ENCODE measurements at places on chromosomes 2 and 18.

DNA sequence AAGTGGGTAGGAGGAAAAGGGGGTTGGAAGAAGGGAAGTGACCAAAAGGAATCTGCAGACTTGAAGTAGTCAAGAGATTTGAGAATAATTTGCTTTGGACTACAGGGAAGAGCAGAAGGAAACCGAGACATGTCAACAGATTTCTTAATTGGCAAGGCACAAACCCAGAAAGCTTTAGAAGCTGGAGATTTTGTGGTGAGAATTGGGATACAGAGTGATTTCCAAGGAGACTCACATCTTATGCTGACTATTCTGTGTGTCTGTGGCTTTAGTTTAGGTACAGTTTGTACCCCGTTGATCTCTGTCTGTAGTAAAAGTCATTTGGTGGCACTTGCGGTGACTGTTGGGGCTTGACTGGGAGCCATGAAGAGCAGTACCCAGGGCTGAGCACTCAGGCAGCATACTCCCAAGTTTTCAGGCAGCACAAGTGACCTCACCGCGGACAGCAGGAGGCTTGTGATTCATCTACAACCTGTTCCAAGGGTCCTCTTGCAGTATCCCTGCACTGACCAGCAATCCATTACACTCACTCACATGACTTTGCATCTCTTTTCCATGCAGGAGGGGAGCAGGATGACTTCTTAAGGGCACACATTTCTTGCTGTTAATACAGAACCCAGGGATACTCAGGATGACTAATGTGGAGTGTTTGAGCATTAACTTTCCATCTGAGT is 97.1 kb upstream of the TNP1 start:
- no peak for DNase-seq

DNA sequence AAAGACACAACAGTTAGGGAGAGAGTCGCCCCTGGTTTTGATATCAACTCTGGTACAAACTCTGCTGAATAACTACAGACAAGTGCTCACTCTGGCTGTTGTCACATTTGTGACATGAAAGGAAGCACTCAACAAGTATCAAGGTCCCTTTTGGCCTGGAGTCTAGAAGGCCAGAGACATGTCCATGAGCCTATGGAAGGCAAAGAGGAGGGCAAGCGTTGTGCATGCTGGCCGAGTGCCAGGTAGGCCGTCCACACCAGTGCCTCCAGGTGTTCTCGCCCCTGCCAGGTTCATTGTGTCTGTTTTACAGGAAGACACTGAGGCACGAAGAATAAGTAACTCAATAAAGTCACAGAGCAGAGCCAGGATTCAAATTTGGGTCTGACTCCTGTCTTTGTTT is 21.1 kb downstream of the ILKAP start:
- no peak for DNase-seq

DNA sequence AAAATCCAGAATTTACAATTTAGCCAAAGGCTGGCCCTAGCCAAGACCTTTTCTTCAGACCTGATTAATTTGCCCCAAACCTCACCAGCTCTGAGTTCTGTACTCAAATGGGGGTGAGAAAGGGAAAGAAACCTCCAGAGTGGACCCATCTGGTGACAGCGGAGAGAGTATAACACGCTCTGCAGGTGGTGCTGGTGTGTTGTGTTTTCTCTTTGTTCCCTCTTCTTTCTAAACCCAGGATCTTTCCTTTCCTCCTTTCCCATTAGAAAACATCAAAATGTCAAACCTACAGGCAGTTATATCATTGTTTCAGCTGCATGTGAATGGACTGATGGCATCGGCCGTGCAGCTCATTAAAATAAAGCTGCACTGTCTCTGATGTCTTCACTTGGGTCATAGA is 253.2 kb upstream of the SP5 start:
- no peak for DNase-seq

DNA sequence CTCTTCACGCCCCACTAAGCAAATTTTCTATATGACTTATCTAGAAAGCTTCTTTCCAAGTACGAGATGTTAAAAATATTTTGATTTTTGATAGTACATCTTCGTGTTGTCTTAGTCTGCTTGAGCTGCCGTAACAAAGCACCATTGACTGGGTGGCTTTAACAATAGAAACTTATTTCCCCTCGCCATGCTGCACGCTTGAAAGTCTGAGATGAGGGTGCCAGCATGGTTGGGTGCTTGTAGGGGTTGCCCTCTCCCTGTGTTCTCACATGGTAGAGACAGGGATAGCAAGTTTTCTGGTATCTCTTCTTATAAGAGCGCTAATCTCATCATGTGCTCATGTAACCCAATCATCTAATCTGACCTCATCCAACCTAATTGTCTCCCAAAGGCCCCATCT is 106.2 kb downstream of the TANC1 start:
- DNase-seq, result no peak

DNA sequence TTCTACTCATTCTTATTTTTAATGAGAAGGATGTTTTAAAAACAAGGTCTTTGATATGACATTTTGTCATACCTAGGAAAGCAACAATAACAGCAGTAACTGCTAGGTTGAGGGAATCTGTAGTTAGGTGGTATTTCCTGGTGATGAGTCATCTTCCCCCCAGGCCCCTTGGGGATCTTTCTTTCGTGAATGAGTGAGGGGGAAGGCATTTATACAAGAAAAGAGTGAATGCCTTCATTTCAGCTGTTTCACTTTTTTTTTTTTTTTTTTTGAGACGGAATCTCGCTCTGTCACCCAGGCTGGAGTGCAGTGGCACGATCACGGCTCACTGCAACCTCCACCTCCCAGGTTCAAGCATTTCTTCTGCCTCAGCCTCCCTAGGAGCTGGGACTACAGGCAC is 108.6 kb downstream of the MAP4K4 start:
- peak; percentile 85 for DNase-seq

GRCh38 chr2:64485961-64486360 is 32.0 kb downstream of the LGALSL start:
- peak; percentile 36 for DNase-seq

GRCh38 chr2:197191177-197191939 is 119.2 kb downstream of the ANKRD44 start:
- peak; percentile 62 for DNase-seq

- DNase-seq, result peak; percentile 61
Measured at GRCh38 chr18:63162271-63163014, 157.1 kb downstream of the BCL2 start.

- no peak for DNase-seq
Measured at GRCh38 chr18:12882453-12883371, 1.3 kb downstream of the PTPN2 start.

DNA sequence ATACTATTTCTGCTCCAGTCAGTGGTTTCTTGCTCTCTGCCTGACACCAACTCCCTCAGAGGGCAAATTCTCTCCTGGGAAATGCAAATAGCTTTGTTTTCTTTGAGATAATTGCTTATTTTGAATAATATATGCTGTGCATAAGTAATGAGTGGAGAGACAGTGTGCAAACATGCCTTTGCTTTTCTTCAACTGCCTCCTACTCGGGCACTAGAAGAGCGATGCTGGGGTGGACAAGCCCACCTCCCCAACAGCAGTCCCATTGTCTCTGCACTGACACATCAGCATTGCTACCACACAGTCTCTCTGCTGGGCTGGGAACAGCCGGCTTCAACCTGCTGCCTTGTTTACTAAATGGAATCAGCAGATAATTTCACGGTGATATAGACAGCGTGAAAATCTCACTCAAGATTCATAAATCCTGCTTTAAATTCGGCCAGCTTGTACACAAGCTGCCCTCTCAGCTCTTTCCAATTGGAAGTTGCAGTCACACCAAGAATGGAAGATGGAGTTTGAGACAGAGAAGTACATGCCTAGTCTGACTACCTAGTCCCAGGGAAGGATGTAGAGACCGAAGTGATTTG is 694.5 kb downstream of the TDRD15 start:
- DNase-seq, result no peak

GRCh38 chr2:73043929-73044832 is 27.3 kb downstream of the SFXN5 start:
- no peak for DNase-seq

GRCh38 chr18:46546111-46546640 is 110.8 kb downstream of the LOXHD1 start:
- no peak for DNase-seq

DNA sequence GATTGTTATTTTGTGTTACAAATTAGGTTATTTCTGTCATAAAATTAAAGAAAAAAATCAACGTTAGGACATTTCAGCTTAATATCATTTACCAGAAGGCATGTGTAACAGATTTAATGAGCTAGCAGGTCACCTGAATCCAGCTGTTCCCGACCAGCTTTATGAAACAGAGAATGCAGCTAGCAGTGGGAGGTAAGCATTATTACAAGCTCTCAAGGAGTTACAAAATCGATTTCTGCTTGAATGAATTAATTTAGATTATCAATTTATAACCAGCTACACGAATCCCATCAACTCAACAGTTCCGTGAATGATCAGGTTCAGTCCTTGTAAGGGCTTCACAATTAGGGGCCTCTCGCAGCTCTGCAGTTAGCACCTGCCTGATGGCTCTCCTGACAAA is 211.9 kb downstream of the PTGR3 start:
- DNase-seq, result no peak

GRCh38 chr2:48449073-48449840 is 80.7 kb upstream of the STON1 start:
- no peak for DNase-seq

GRCh38 chr2:71063216-71063615 is 5.2 kb upstream of the NAGK start:
- no peak for DNase-seq

DNA sequence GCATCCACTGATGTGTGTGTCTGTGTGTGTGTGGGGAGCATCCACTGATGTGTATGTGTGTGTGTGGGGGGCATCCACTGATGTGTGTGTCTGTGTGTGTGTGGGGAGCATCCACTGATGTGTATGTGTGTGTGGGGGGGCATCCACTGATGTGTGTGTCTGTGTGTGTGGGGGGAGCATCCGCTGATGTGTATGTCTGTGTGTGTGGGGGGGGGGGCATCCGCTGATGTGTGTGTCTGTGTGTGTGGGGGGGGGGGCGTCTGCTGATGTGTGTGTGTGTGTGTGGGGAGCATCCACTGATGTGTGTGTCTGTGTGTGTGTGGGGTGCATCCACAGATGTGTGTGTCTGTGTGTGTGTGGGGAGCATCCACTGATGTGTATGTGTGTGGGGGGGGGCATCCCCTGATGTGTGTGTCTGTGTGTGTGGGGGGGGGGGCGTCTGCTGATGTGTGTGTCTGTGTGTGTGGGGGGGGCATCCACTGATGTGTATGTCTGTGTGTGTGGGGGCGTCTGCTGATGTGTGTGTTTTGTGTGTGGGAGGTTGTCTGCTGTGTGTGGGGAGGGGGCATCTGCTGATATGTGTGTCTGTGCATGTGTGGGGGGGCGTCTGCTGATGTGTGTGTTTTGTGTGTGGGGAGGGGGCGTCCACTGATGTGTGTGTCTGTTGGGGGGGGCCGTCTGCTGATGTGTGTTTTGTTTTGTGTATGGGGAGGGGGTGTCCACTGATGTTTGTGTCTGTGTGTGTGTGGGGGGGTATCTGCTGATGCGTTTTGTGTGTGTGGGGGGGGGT is 125.9 kb downstream of the NFATC1 start:
- no peak for DNase-seq

DNA sequence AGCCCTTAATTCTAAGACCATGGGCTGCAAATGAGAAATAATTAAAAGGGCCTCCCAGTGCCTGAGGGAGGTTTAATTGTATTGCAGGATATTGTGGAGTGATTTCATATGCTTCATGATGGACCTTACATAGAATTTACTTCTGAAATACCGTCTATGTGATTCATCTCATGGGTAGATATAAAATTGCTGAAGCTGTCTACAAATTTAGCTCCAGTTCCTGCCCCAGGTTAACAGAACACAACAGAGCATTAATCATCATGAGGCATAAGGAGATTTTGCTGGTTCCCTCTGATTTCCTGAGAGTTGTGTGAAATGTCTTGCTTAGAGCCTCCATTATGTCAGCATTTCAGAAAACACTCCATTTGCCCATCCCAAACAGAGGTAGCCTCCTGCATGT is 770 bp downstream of the UPP2 start:
- DNase-seq, result peak; percentile 8

DNA sequence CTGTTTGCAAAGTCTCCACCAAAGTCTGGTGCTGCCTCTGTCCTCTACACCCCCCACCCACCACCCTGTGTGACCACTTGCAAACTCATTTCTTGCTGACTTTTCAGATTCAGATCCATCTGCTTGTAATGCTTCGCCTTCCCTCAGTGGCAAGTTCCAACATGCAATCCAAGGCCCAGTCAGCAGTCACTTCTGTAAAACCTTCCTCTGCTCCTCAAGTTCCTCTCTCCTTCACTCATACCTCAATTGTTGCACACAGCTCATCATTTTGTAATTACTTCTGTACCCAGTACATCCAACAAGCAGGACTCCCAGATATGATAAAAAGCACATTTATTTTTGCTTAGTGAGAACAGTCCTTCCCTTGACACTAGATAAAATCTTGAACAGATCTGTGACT is 6.5 kb upstream of the LOXHD1 start:
- no peak for DNase-seq

DNA sequence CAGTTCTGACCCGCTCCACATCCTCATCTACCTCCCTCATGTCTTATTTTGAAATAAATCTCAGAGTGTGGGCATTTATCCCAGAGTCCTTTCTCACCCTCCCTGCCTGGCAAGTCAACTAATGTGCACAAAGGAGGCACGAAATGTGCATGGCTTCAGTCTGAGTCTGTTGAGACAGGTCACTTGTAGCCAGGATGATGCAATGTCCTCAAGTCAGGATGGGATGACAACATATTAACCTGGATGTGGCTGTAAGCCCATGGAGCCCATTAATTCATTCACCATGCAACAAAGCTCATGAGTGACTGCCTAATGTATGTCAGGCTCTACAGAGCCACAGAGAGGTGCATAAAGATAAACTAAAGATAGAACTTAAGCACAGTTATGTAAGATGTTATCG is 34.5 kb downstream of the KCNG3 start:
- DNase-seq, result no peak

GRCh38 chr2:176110415-176111308 is 3.6 kb downstream of the HOXD11 start:
- DNase-seq, result no peak

GRCh38 chr18:58102875-58103274 is 58.8 kb downstream of the NEDD4L start:
- no peak for DNase-seq

GRCh38 chr2:71894261-71894660 is 253.4 kb downstream of the CYP26B1 start:
- no peak for DNase-seq

Data from fibroblast of pulmonary artery (primary cell).